NCI-H526 (cell line): ENCODE measurements at places on chromosomes 4 and X.

DNA sequence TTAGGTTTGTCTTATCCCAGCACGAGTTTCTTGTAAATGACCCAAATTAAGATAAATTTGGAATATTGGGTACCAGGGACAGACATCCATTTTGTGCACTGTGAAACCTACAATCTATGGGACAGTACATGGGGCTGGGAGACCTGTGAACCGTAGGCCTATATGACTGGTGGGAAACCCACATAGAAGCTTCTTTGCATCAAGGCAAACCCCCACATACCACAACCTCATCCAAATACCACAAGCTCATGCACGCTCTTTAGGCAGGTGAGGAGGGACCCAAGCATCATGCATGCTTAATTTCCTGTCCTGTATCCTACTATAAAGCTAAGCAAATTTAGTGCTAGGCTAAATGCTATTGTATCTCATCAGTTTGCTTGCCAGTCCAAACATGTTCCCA lies 47.8 kb downstream of the NIPAL1 start:
- no peak for DNase-seq

GRCh38 chr4:150283689-150284088 lies 205.4 kb downstream of the DCLK2 start:
- no peak for DNase-seq

- no peak for DNase-seq
These were observed 62.1 kb downstream of the GALNTL6 start for GRCh38 chr4:171875291-171875690.

DNA sequence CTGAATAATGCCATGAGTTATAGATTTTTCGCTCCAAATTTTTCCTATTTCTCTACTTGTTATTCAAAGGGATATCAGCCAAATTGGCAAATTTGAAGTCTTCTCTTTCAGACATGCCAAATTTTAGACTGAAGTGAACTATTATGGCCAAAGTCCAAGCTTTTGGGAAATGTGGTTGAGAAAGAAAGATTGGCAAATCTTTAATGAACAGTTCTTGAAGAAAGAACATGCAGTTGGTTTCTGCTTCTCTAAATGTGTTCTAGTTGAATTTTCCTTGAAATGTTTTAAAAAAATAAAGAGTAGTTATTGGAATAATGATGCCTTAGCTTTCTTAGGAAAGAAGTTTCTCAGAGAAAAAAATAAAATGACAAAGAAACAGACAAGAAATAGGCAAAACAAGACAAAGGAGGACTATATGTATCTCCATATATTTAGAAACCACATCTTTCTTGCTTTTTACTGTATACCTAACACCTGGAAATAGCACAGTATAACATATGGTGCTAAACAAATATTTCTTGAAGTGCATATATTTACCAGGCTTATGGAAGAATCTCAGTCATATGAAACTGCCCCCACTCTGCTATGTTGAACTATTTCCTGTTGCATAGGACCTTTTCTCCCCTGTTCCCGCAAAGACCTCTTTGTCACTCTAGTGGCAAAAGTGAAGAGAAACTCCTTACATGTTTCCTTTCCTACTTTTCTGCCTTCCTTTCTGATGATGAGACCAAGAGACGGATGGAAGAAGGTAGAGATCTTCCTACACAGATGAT lies 250.0 kb downstream of the ARHGAP24 start:
- DNase-seq, result no peak

DNA sequence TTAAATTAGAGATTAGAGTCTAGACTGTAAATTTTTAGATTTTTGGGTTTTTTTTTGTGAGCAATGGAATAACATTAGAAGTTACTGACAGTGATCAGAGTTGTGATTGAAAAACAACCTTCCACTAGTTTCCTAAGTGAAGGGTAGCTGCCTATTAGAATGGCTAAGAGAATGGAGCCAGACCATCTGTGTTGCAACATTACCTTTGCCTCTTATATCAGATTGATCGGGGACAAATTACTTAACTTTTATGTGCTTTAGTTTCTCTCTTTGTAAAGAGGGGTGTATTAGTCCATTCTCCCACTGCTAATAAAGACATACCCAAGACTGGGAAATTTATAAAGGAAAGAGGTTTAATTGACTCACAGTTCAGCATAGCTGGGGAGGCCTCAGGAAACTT lies 12.5 kb upstream of the PI4K2B start:
- no peak for DNase-seq

DNA sequence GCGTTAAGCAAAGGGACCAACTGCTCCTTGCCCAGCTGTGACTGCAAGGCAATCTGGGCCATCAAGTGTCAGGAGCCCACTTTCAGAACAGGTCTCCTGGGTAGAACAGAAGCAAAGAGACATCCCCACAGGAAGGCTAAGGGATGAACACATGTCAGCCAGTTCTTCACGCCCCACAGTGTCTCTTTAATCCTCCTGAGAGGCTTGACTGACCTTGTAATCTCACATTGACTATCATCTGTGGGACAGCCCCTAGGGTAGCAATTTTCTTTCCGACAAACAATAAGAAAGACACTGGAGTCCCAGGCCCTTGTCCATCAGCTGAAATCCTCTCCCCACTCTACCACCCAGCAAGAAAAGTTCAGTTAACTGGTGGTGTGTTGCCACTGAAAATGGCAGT lies 1.0 kb downstream of the CHRDL1 start:
- DNase-seq, result peak; percentile 42

DNA sequence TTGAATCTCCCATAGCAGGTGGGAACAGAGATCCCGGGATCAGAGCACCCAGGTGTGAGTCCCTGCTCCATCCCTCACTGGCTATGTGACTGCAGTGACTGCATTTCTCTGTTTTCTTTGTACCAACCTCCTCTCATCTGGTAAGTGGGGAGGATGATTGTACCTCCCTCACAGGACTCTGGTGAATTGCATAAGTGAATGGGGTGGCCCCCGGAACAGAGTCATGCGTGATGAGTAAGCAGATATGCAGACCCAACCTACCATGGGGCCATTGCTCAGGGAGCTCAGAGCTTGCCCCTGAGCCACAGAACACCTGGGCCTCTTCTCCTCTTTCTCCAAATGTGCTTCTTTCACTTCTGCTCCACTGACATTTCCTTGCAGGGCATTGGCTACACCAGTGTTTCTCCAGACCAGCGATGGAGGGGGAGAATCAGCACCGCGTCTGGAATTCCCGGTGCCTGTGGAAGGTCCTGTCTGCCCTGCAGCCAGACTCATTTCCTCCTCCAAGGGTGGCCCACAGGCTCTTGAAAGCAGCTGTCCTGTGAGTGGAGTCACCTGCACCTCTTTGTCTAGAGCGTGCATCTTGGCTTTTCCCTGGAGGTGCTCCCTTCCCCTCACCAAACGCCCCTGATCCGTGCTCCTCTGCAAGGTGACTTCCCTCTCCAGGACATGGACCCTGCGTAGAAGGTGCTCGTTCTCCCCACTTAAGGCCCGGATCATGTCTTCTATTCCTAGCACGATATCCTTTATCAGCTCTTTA lies 30.0 kb downstream of the C4orf50 start:
- no peak for DNase-seq

DNA sequence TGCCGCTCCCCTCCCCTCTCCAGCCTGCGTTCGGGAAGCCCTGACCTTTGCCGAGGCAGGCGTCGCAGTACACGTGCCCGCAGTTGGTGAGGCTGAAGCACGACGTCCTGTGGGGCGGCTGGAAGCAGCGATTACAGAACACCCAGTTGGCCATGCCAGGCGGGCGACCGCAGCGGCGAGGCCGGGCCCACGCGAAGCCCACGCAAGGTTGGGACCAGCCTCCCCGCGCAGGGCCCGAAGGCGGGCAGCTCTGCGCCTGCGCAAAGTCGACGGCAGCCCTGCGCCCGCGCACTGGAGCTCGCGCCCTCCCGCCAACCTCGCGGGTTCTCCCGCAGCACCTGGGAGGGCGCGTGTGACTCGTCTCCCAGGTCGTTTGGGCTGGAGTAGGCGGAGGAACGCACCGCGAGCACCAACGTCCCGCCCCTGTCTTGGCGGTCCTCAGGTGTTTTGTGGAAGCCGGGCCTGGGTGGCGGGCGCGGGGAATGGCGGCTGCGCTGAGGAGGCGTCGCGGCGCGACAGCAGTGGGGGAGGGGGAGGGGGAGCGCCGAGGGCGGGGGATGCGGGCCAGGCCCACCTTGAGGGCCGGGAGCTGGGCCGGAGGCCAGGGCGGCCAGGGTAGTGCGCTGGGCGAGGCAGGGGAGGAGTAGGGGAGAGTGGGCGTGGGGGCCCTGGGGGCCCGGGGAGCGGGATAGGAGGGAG lies at the start of gene RNF212:
RNF212 (minus strand) TSS at position 254 of the 699 bp plus-strand sequence; CDS start at position 154, 100 bp downstream.
- peak; percentile 2 for DNase-seq
